ENCODE measurements at places on chromosomes 4 and X.

GRCh38 chr4:164700471-164700870, 53.5 kb upstream of the SMIM31 start:
- peak; percentile 29 for DNase-seq

- DNase-seq: peak; percentile 43
Measured at GRCh38 chr4:147735413-147736301, 3.8 kb downstream of the ARHGAP10 start.

DNA sequence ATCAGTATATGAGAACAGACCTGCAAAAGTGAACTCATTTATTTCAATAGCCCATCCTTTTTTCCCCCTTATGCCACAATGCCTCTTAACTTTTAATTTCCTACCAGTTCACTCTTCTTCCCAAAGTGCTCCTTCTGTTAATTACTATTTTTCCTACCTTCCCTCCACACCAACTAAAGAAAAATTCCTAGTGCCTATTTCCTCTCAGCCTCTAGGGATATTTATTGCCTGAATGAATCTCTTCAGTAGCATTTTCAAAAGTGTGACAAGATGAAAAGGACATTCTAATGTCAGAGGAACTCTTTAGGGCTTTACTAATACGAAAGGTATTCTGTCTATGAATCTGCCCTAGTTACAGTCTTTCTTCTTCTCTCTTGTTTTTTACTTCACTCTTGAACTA, 181.1 kb upstream of the SPRY1 start:
- no peak for DNase-seq

DNA sequence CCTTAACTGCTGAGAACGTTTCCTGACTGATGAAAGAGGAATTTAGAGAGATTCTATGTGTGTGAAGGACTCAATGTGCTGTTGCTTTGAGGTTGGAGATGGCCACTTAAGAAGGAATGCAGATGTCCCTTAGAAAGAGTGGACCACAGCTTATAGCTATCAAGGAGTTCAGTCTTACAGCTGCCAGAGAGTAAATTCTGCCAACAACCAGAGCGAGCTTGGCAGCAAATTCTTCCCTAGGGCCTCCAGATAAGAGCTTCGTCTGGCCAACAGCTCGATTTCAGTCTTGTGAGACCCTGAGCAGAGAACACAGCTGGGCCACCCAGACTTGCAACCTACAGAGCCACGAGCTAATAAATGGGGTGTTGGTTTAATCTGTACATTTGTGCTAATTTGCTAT, 21.8 kb downstream of the MID1 start:
- no peak for DNase-seq

DNA sequence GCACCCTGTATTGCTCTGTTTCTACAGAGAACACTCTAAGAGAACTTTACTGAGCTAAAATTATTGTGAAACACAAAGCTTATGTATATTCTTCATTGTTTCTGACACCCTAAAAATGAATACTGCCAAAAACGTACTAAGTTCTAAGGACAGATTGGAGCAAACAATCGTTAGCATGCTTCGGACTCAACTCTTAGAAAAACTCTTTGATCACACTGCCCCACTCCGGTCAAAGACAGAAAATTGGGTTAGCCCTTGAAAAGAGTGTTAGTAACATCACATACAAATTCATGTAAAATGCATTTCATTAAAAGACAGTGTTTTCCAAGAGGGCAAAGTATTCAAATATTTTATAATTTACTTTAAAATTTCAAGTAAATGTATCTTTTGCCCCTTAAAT, 177.4 kb downstream of the DCHS2 start:
- DNase-seq: no peak

GRCh38 chrX:101925733-101926132, 6.1 kb downstream of the ZMAT1 start:
- no peak for DNase-seq

DNA sequence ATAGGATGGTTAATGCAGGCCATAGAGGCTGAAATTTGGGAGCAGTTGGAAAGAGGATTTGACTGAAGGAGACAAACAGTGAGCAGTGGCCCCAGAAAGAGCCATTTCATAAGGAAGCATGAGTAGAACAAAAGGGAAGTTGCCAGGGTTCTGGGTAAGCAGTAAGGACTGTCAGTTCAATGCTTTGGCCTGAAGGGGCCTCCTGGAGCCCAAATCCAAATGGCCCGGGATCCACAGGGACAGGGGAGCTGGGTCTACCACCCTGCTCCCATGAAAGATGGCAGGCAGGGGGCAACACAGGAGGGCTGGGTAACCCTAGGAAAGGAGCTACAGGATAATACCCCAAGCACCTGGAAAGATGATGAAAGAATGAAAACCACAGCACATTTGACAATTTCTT, 4.1 kb upstream of the INTS6L start:
- DNase-seq: no peak

DNA sequence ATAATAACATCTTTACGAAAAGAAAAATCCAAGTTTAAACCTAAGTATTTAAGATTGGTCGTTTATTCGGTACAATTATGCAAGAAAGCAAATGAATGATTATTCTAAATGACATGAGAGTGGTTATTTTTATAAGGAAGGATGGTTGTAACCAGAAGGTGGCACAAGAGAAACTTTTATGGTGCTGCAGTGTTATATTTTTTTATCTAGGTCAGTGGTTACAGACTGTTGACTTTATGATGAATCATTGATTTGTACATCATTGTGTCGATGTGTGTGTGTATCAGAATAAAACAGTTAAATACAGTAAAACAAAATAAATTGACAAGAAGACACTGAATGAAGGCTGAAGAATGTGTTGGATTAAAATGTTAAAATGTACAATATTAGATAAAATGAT, 9.8 kb downstream of the DCAF8L2 start:
- no peak for DNase-seq

GRCh38 chrX:73916931-73917667, 354.1 kb downstream of the CHIC1 start:
- DNase-seq: no peak

- peak; percentile 41 for DNase-seq
Measured at GRCh38 chr4:128810331-128810870, 901 bp downstream of the JADE1 start.

DNA sequence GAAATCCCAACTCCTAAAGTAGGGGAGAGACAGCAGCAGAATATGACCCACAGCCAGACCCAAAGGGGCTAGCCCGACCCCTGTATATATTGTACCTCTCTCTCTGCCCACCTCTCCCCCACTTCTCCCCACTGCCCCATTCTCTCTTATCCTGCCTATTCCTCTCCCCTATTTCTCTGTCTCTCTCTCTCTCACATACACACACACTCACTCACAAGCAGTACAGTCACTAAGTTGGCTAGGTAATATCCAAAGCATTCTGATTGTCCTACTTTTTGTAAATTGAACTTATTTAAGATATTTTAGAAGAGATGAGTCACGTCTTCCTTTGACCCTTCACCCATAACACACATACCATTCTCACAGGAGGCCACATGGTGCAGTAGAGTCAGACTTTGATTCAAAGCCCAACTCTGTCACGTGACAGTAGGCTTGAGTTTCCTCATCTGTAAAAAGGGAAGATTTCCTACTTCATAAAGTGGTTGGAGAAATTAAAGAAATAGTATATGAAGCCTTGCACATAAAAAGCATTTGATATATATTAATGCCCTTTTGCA, 29.5 kb downstream of the SRPX2 start:
- no peak for DNase-seq

GRCh38 chr4:118338981-118339765, 13.6 kb downstream of the PRSS12 start:
- no peak for DNase-seq

Data from GM06990 (cell line).